ENCODE measurements at places on chromosomes 5 and 9.

- DNase-seq: no peak
Observed at GRCh38 chr9:72581694-72582093, 60.3 kb downstream of the TMC1 start.

DNA sequence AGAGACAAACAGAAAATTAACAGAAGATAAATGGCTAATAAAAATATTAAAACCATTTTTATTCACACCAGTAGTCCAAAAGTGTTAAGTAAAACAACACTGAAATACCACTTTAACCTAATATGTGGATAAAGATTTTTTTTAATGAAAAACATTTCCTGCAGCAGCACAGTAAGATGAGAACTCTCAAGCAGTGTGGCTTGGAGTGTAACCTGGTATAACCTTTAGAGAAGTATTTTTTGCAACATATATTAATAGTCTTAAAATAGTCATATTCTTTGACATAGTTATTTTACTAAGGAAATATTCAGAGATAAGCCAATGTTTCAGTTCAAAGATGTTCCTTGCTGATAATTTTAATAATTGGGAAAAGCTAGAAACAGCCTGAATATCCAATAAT lies 644.4 kb downstream of the PDE4D start:
- no peak for DNase-seq

DNA sequence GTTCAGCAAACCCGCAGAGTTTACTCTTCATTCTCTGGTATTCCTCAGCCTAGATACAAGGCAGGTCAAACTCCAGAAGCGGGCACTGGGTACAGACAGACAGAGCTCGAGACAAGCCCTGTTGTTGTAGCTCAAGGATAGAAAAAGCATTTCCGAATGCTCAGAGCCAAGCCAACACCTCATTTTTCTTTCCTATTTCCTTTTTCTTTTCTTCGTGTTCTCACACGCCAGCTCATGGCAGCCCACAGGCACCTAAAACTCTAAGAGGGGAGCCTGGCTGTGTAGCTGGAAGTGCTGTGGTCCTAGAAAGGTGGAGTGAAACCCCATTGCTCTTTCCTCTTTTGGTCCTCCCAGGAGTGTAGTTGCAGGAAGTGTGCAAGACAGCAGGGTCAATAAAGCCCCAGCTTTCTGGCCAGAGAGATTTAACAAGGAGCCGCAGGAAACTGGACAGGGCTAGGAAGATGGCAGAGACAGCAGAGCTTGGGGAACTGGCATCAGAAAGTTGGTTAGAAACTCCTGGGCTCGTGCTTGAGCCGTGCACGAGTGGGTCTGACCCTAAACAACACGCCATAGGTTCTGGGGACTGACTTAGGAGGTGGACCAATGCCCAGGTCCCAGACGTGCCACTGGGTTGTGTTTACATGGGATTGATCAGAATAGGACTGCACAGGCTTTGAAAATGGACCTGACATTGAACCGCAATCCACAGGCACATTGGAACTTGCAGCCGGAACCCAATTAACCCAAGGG lies 41.6 kb downstream of the ADAMTS2 start:
- no peak for DNase-seq

DNA sequence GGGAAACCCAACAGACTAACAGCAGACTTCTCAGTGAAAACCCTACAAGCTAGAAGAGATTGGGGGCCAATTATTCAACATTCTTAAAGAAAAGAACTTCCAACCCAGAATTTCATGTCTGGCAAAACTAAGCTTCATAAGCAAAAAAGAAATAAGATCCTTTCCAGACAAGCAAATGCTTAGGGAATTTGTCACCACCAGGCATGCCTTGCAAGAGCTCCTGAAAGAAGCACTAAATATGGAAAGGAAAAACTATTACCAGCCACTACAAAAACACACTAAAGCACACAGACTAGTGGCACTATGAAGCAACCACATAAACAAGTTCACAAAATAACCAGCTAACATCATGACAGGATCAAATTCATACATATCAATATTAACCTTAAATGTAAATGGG lies 131.1 kb downstream of the OR2K2 start:
- DNase-seq: no peak

DNA sequence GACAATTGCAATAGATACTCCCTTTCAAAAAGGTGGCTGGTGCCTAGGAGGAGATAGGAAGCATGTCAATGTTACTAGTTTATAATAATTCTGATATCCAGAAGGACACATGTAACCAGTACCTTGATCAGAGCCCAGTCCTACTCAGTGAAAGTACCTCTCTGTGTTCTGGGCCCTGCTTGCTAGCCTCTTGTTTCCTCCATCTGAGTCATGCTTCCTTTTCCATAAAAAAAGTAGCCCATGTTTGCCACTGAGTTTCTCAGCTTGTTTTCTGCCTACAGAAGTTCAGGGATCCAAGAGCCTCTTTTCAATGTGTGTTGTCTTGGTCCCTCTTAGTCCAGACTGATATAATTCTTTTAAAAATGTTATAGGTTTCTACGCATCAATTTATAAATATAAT lies 149.0 kb downstream of the SSBP2 start:
- no peak for DNase-seq

DNA sequence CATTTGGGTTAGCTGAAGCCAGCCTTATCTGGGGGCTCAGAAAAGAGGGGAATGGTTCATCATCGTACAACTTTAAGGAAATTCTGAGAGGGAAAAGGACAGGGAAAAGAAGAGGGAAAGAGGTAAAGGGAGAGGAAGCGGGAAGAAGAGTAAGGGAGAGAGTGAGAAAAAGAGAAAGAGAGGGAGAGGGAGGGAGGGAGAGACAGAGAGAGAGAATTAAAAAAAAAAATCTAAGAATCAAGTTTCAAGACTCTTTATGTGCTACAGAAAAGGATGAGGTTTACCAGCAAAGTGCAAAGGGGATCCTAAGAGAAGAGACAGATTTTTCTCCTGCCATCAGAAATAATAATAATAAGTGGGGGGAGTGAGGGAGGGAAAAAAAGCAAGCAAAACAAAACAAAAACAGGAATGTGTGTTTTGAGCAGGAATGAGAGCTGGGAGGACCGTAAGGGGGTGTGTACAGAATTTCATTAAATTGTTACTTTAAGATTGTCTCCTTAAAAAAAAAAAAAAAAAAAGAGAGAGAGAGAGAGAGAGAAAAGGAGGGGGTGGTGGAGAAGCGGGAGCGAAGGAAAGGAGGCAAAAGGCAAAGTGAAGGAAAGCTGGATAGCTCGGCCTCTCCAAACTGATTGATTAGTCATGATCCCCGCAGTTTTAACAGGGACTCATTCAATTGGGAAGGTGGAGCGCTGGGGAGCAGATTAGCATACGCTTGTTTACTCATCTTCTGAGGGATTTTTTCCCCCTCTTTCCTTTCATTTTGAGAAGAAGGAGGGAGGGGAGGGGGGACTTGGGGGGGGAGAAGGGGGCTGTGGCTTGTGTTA lies 438 bp upstream of the PAPPA start:
- DNase-seq: no peak

GRCh38 chr9:71544464-71544863 lies 223.8 kb downstream of the CEMIP2 start:
- DNase-seq: no peak

DNA sequence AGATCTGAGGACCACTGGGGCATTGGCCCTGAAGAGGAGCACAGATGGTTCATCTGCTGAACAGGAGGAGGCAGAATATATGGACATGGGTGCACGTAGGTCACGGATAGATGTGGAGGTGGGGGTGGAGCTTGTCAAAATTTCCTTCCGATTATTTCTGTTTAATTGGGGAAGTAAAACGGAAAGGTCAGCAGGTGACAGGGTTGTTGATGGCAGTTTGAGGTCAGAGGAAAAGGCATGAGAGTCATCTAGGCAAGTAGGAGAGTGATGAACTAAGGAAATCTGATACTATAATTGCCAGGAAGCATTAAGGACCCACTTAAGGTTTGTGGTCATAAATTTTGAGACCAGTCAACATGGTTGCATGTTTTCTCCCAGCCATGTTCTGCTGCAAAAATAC lies 8.4 kb upstream of the FAM81B start:
- DNase-seq: peak; percentile 84

GRCh38 chr9:112849363-112849922 lies 41.2 kb downstream of the SLC46A2 start:
- DNase-seq: no peak

DNA sequence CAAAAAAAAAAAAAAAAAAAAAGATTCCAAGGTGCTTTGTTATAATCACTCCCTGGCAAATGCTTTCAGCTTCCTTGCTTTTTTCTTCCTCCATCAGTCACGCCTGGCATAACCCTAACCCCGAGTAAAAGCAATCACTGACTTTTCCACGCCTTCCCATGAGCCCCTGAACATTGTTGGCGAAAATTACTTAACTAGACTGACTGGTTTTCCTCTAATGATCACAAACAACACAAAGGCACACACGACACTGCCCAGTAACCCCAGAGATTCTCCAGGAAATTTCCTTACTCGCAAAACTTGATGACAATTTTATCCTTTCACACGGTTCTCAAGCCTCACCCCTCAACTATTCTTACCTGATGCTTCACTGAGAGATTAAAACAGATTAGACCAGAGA lies 11.4 kb upstream of the PTGR1 start:
- DNase-seq: no peak

DNA sequence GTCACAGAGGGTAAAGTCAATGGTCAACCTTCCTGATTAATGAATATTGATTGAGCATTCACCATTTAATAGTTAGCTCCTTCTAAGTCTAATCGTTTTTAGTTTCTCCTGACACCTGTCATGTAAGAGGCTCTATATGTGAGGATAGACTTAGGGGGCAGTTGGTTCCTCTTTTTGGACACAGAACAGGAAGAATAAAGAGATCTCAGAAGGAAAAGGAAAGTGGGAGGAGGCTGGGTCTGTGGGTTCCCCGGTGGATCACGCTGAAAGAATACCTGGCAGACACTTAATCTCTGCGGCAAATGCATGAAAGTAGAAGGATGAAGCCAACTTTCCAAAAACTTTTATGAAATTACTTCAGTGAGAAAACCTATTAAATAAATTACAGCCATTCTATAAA lies 98.4 kb downstream of the PDE4D start:
- DNase-seq: no peak

DNA sequence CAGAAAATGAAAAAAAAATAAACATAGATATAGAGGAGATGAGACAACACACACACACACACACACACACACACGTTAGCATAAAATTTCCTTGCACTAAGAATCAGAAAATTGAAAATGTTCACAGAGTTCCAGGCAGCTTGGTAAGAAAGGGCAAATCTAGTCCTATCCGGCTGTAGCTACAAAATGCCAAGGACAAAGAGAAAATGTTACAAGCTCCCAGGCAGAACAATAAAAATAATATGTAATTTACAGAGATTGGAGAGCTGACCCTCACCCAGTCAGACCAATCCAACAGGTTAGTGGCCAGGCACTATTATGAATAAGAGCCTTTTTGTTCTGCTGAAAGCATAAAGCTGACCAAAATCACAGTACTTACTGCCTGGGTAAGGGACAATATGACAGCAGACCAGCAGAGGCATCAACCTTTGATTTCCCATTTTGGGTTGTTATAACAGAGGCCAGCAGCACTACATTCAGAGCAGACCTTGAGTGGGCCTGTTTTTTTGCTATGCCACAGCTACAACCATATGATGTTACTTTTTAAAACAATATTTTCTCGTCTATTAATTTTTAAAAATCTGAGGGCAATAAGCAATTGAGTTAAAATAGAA lies 892.6 kb downstream of the TAF11L14 start:
- DNase-seq: no peak

- DNase-seq: no peak
Observed at GRCh38 chr5:160181965-160182622, 47.2 kb upstream of the FABP6 start.

- no peak for DNase-seq
Observed at GRCh38 chr9:35385042-35385441, 104.9 kb upstream of the RUSC2 start.

- DNase-seq: no peak
Observed at GRCh38 chr9:128428644-128429512, 8.2 kb downstream of the CERCAM start.

DNA sequence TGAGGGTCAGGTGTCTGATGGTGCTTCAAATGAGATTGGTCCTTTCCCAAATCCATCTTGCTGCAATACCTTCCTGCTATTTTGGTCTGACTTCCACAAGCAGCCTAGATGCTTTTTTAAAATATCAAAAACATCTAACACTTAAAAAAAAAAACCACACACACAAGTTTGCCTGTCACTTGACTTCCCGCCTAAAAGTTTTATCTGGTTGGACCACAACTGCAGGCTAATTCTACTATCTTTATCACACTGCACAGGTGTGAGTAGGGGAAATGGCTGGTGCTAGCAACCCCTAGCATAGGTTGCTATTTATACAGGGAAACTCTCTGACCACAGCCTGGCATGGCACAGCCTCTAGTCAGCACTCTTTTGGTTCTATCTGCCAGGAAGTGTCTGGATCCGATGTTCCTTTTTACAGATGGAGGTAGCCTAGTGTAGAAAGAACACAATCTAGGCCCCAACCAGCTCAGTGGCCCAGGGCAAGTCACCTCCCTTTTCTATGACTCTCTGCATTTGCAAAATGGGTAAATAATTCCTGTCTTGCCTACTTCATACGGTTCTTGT lies at the start of gene HEMGN:
Gene HEMGN (minus strand): TSS at position 92 of the 564 bp plus-strand sequence. CDS start 36 bp downstream, at position 56.
- DNase-seq: no peak

GRCh38 chr5:76859591-76860247 lies 9.9 kb downstream of the S100Z start:
- no peak for DNase-seq

DNA sequence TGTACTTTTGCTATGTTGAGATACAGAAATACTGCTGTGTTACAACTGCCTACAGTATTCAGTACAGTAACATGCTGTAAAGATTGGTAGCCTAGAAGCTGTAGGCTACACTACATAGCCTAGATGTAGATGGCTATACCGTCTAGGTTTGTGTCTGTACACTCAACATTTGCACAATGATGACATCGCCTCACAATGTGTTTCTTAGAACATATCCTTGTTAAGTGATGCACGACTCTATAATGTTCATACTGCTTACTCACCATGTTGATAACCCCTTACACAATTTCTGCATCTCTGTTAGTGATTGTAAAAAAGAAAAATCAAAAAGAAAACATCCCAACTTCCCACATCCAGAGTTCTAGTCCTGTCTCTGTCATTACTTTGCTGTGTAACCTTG lies 450.0 kb downstream of the CCDC171 start:
- DNase-seq: no peak

GRCh38 chr5:27318701-27319100 lies 280.3 kb upstream of the CDH9 start:
- DNase-seq: no peak

DNA sequence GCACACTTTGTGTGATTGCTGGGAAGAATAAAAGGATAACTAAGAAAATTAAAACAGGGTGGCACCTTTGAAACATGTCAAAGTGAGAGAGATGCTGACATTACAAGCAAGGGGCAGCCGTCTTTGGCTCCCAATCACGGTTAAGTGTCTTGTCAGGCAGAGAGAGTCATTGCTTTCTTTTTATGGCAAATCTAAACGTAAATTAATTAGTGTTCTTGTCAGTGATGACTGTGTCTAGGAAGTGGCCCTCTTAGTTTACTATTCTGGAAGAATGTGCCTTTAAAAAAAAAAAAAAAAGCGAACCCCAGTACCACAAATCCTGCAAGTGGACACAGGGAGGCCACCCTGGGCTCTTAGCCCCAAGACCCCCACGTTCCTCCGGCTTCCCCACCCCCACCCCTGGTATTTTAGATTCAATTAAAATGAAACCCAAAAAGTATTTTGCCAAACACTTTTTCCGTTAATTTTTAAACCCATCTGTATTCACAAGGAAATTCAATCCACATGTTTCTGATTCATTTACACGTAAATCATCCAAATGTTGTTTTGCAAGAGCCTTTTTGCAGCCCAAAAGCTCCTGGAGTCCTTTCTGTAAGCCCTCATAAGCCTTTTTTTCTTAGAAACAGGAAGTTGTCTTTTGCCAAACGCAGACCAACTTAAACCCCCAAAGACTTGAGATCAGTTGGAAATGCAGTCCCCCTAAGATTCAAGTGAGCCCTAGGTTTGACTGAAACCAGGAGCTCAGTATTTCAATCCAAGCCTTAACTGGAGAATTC lies 399.3 kb downstream of the EBF1 start:
- no peak for DNase-seq
